ENCODE measurements at places on chromosomes 3 and 15.

GRCh38 chr3:16357186-16358121, 92.4 kb downstream of the OXNAD1 start:
- DNase-seq: no peak

GRCh38 chr3:23519314-23520208, 286.2 kb upstream of the UBE2E1 start:
- no peak for DNase-seq

- no peak for DNase-seq
Observed at GRCh38 chr3:127984241-127984975, 67.8 kb upstream of the SEC61A1 start.

DNA sequence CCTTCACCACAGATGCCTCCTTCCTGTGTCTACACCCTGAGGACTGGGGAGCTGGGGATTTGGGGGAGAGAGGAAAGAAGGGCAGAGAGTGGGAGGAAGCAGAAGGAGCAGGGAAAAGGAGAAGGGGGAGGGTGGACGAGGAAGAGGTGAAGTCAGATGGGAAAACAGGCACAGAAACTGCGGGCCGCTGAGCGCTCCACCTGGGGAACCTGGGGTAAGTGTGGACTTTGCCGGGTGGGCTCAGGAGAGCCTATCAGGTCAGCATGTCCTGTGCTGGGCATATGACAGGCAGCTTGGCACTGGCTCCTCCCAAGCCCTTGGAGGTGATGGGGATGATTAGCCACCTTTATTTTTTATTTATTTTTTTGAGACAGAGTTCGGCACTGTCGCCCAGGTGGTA, 62.6 kb downstream of the CORO2B start:
- DNase-seq: no peak

- DNase-seq: peak; percentile 13
Observed at GRCh38 chr3:52670621-52671521, 14.8 kb downstream of the PBRM1 start.

DNA sequence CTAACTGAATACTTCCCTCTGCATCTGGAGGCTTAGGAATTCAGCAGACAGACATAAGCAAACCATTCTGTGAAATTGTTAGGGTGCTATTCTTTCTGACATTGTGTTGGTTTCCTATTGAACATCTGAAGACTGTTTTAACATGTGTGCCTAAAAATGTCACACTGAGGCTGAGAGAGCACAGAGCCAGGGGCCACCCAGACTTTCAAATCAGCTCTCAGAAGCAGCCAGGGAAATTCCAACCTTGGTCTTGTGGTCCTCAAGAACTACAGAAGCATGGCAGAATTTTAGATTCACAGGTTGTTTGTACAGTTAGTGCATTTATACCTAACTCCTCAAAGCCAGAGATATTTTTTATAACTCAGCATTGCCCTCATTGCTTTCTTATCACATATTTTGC, 929.2 kb upstream of the CFAP20DC start:
- DNase-seq: no peak

- no peak for DNase-seq
Observed at GRCh38 chr3:188041193-188041592, 112.8 kb upstream of the LPP start.

- no peak for DNase-seq
Observed at GRCh38 chr15:101193806-101194545, 57.9 kb downstream of the CHSY1 start.

- no peak for DNase-seq
Observed at GRCh38 chr15:41950489-41950888, 21.9 kb downstream of the EHD4 start.

- DNase-seq: no peak
Observed at GRCh38 chr3:50737906-50738598, 63.3 kb downstream of the DOCK3 start.

- DNase-seq: no peak
Observed at GRCh38 chr15:94856267-94856854, 625.0 kb downstream of the MCTP2 start.

DNA sequence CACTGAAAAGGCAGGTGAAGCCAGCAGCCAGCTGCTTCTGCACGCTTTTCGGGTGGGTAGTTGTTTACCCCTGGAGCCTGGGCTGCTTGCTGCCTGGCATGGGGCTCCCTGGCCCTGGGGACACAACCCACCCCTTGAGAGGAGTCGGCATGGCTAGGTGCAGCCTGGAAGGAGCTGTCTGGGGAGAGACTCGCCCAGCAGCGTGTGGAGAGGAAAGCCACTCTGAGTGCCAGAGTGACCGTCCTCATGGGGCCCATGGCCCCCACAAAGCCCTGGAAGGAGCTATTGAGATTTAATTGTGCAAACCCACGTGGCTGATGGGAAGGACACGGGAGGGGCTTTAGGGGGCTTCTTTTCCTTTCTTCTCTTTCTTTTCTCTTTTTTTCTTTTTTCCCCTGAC, 137.5 kb downstream of the OPA1 start:
- DNase-seq: no peak

DNA sequence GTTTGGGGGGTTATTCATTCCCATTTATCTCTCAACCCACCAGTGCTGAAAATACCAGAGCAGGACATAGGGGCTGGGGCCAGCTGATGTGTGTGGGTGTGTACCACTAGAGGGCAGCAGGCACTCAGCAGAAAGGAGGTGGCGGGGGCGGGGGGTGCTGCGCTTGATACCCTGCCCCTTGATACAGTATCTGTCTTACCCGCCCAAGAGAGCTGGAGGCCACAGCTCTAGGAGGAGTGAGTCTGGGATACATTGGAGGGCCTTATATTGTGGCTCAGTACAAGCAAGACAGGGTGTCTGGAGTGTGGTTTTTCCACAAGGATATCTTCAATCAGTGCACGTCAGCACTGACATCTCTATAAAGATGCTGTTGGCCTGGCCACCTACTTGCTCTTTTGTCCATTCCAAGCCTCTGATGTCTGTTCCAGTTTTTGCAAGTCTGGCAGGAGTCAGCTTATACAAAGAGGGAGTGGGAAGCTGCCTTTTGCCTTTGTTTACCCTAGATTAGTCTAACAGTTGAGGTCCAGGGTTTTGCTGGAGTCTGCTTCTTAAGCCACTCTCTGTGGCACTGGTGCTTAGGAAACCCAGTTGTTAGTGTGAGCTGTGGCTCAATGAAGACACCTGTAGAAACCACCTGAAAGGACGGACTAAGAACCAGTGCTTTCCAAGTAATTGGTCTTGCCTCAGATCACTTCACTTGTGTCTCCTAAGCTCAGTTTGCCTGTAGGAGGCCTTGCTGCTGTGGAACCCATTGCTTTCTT, 1.5 kb upstream of the RBM15B start:
- no peak for DNase-seq

DNA sequence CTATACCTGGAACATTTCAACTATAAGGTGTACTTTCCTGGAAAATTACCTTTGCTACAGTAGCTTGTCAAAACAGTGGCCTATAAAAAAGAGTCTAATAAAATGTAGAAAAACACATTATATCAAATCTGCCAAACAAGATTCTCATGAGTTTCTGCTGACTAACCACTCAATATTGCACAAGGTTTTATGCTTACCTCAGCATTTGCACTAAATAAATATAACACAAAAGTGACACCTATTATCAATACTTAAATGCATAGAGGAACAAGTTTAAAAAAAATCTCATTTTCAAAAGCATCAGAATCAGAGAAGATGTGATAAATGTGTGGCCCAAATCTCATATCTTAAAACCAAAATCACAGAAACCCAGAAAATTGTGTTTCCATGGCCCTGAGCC, 281.4 kb downstream of the RSL24D1 start:
- no peak for DNase-seq

- no peak for DNase-seq
Observed at GRCh38 chr3:119582178-119582577, 2.9 kb downstream of the ADPRH start.

DNA sequence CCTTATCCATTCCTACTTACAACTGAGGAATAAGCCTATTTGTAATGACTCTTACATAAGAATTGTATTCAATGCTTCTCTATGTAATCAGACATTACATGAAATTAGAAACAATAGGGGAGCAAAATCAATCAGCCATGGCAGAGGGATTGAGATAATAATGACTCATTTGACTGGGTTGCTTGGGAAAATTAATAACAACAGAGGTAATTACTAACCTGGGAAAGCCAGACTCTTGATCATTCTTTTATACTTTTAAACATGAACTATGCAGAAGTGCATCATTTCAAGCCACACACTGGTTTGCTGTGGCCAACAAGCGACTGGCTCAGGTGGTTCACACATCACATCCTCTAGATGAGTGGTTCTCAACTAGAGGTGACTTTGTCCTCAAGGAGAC, 126.3 kb upstream of the CRBN start:
- no peak for DNase-seq

GRCh38 chr3:49930922-49931321, 1.3 kb upstream of the MON1A start:
- DNase-seq: no peak

- DNase-seq: no peak
Observed at GRCh38 chr15:62459875-62460274, 294.8 kb upstream of the C2CD4B start.

- no peak for DNase-seq
Observed at GRCh38 chr3:129365296-129366136, 62.9 kb downstream of the EFCAB12 start.

DNA sequence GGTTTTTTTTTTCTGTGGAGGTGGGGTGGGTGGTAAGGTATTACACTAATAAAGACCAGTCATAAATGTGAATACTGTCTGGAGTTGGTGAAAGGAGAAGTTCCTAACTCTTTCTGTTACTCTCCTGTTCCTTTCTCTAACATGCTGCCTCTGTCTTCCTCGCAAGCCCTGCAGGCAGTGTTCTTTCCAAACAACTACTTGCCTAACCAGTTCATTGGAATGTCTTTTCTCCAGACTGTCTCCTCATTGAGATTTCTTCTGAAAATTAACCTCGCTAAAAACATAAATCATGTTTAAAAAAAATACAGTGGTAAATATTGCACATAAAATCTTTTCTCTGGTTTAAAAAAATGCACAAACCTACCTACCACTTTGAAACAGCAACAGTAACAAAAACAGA, 135.2 kb downstream of the TP63 start:
- DNase-seq: no peak

DNA sequence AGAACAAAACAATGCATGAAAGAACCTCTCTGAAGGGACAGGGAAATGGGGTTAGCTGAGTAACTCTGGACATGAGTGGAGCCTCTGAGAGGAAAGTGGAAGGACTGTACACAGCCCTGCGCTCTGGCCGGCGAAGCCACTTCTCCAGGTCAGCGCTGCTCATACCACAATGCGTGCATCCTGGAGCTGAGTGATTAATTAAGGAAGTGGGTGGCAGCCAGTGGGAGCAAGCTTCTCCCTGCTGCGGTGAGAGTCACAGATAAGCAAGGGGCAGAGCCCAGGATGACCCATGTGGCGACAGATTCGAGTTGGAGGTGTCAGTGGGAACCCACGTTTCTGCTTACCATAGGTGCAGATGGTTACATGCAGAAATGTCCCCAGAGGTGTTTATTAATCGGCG, 48.0 kb downstream of the KLF15 start:
- DNase-seq: no peak

GRCh38 chr15:93829115-93829870, 402.1 kb upstream of the MCTP2 start:
- DNase-seq: no peak

GRCh38 chr3:120796976-120797375, 54.4 kb downstream of the GTF2E1 start:
- DNase-seq: no peak

DNA sequence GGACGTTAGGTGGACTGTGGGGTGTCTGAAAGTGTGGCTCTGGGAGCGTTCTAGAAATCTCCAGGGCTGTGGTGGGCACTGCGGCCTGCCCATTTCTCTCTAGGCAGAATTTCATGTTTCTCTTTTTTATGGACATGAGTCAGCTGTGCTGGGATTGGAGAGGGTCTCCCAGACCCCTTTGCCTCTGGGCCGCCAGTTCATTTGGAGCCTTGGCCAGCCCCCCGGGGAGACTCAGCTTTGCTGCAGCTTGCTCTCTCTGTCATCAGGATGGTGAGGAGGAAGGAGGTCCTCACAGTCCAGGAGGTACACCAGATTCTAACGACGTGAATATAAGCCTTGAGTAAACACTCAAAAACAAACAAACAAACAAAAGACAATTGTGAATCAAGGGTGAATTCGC, 149.6 kb upstream of the RGMA start:
- no peak for DNase-seq

DNA sequence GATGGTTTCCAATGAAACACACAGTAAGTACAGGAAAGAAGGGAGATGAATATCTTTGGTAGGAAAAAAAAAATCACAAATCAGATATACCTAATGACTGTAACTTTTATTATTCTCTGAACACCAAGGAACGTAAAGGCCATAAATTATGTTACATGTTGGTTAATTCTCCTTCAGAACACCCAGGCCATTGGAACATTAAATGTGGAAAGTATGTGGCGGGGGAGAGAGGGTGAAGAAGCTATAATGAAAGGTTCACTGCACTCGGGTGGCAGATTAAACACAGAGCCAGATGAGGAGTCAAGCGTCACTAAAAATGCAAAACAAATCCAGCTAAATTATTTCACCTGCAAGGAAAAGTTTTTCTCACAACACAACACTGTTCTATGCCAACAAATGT, 193.8 kb downstream of the FHIT start:
- DNase-seq: no peak

DNA sequence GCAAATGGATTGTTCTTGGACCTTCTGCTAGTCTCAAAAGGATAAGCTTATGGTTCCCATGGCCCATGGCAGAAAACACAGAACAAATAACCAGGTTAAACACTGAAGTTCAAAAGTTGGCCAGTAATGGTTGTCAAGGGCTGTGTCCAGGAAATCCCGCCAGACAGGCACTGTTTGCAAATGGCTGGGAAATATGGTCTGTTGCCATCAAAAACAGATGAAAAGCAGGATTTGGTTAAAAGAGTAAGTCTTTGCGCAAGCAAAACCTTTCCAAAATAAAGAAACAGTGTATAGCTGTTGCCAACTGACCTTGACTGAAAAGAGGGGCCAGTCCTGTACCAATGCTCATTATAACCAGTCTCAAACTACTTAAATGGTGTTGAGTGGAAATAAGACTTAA, 58.6 kb downstream of the WWTR1 start:
- DNase-seq: no peak

GRCh38 chr15:89551550-89551949, 23.7 kb upstream of the TICRR start:
- DNase-seq: no peak

DNA sequence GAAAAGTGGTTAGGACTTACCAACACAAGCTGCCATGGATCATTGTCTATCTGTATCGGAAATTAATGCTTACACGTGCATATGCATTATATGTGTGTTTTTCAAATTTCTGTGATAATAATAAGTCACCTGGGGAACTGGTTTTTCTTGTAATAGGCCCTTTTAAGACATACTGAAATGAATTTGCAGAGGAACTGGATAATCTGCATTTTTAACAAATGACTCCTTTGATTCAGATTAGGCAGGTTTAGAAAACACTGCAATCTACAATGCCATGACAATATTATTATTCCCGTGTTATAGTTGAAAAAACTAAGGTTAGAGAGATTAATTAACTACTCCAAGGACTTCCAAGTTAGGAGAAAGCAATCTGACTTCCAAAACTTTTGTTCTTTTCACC, 23.4 kb downstream of the STRIT1 start:
- DNase-seq: no peak

DNA sequence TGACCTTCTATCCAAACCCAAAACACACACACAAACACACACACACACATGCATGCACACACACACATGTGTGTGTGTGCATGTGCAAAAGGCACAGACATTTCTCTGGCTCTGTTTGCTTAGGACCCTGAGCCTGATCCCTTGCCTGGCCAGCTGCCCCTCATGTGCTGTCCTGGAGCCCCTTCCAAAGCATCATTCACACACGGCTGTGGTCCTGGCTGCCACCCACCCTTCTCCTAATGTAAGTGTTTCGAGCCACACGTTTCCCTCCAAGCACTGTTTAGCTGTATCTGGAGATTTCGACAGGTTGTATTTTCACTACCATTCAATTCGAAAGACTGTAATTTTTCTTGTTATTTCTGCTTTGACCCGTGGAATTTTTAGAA, 45.8 kb upstream of the KLF13 start:
- DNase-seq: no peak
